CD8-positive, alpha-beta memory T cell (primary cell): ENCODE measurements at places on chromosomes 2 and 18.

- DNase-seq = no peak
Measured at GRCh38 chr2:174835797-174836255, 71.6 kb upstream of the CHRNA1 start.

DNA sequence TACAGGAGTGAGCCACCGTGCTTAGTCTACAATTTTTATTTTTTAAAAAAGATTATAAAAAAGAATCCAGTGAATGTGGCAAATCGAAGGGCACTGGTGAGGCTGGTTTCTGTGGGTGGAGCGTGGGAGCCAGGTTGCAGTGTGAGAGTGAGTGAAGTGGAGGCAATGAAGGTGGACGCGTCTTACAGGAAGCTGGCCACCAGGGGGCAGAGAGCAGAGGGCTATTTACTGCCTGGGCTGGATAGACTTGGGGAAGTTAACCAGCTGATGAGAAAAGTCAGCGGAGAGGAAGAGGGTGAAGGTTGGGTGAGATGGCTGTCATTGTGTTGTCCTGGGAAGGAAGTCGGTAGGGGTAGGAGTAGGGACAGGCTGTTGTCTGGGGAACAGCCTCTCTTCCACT lies 6.8 kb downstream of the SCTR start:
- DNase-seq = no peak

DNA sequence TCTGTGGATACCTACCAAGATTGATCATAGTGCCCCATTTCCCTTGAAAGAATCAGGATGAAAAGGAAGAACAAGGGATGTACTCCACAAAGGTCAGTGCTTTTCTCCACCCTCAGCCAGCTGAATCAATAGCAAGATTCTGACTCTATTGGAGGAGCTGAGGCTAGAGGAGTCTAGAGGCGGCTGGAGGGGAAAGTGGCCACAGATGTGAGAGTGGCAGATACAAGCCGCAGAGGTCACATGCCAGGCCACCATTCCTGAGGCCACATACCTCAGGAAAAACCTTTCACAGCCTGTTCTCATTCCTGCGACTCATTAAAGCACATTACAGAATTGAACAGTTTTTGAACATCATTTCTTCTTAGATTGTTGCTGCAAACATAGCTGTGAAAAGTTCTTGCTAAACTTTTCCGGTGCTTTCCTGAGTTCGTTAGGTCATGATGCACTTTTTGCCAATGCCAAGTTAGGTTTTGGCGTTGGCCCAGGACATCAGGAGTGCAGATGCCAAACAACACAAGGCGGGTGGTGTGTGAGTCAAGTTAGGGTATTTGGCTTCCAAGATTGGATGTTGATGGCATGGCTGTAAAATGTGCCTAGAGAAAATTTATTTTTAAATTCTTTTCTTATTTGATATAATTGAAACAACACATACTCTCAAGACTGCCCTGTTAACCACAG lies 160.7 kb upstream of the SP5 start:
- DNase-seq = no peak

GRCh38 chr2:58762176-58762781 lies 521.2 kb upstream of the FANCL start:
- no peak for DNase-seq

DNA sequence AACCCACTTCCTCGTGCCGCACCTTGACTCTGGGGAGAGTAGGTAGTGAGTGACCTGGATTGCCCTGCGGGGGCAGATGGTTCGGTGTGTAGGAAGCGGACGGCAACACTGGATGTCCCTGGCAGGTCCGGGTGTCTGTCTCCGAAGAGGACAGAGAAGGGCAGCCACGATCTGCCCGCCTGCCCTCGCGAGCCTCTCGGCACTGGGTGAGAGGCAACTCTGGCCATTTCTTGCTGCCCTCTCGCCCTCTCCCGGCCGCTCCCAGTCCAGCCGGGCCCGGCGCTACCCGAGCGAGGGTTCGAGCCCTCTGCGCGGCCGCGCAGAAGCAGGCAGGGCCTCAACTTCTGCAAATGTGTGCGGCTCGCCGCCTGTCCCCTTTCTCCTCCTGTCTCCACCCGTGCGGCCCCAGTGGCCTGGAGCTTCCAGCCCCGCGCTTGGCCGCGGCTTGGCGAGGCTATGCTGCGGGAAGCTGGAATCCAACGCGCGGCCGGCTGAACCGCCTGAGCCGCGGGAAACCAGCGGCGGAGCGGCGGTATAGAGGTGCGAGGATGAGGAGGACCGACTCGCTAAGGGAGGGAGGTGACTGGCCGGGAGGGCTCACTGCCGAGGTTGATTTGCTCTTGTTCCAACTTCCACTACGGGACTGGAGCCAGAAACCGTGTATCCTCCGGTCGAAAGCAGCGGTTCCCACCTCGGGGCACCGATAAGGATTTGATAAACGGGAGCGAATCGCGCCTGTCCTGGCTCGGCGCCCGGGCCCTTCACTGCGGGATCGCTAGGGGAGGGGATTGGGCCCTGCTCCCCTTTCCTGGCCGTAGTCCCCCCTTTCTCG lies 1.5 kb downstream of the EPAS1 start:
- no peak for DNase-seq

DNA sequence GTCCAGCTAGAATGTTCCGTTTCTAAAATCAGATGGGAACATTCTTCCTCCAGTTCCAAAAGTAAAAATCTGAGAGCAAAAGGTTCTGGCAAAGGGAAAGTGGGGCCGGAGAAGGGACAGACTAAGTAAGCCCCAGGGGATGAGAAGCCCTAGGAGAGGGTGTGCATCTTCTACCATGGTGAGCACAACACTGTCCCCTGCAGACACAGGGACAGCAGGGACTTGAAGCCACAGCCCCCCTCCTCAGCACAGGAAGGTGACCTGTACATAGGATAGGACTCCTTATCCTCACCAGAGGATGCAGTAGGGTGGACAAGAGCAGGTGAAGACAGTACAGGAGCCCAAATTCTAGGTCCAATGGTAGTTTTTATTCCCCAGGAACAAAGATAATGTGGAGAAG lies 12.6 kb upstream of the ATRAID start:
- DNase-seq = no peak
